DMS79 (cell line): ENCODE measurements at places on chromosomes 5 and 9.
A peak's percentile ranks its signal among the peaks of the same experiment; 100 is the strongest.

- no peak for DNase-seq
These were observed 43.9 kb downstream of the F2RL2 start for GRCh38 chr5:76579166-76579937.

- no peak for DNase-seq
These were observed 35.5 kb downstream of the GADD45G start for GRCh38 chr9:89640361-89640760.

DNA sequence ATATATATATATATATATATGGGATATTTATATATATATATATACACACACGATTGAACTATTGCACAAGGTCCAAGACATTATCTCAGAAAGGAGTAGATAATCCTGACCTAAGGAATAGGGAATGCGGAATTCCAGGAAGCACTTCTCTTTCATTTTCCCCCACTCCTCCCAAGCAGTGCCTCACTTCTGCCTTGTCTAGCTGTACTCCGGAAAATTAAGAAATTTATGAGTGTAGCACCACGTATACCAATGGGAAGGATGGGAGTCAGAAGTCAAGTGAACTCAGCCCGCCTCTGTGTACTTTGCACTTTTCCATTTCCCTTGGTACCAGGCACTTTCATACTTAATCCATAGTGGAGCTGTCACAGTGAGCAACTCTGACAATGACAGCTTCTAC, 10.9 kb downstream of the SLC36A1 start:
- DNase-seq: no peak

DNA sequence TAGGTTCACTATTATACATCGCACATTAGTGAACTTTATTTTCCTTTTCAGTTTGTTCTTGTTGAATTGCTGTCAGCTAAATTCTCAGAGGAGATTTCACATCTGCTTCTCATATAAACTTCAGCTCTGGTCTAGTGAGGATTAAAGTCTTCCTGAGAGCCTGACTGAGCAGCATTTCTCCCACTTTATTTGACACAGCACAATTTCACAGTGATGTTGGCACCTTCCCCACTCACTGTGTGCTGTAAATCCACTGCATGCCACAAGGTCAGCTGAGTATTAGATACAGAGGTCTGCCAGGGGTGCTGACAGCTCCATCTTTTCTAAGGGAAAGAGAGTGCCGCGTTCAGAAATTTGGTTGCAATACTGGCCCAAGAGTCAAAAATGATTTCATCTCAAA, 567.4 kb downstream of the PRR16 start:
- no peak for DNase-seq

DNA sequence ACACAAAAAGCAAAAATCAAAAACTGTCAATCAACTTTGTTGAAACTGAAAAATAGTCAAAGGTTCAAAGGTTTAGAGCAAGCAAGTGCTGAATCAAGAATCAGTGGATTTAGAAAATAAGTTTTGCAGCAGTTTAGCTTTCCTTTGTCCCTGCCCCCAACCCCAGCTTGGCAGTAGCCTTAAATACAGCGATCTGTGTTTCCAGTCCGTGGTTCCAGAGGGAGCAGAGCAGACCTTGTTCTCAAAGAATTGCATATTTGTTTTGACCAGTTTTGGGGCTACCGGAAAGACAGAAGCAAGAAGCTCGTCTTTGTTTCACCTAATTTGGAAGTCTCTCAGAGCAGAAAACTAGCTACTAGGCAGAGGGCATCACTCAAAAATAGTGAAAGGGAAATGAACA, 57.2 kb upstream of the PRDM9 start:
- no peak for DNase-seq

DNA sequence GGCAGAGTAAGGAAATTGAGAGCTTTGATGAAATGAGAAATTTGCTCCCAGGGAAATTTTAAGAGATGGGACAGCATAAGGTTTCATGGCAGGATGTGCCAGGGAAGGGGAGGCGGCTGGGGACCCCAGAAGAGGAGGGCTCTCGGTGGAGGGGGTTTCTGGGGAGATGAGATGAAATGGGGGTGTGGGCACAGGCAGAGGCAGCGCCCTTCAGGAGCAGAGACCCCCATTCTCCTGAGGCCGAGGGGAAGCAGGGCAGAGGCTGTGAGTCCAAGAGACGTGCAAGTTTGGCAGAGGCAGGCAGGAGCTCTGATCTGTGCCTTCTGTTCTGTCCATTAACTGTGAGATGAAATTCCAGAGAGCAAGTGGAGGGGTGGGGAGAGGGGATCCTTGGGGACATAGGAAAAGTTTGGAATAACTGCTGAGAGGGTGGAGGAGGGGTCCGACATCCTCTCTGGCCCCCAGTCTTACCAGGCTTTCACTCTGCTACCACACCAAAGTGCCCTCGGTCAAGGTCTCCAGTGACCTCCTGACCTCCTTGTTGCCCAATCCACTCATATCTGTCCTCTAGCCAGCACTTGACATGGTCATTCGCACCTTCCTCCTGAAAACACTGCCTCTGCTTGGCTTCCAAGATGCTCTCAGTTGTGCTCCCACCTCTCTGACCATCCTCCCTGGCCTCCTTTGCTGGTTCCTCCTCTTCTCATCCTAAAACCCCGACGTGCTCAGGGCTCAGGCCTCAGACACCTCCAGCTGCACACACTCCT, 108.1 kb upstream of the MVB12B start:
- no peak for DNase-seq

GRCh38 chr5:157993201-157993600, 134.3 kb upstream of the CLINT1 start:
- DNase-seq: no peak

GRCh38 chr5:130545291-130545690, 619.8 kb downstream of the HINT1 start:
- DNase-seq: no peak

DNA sequence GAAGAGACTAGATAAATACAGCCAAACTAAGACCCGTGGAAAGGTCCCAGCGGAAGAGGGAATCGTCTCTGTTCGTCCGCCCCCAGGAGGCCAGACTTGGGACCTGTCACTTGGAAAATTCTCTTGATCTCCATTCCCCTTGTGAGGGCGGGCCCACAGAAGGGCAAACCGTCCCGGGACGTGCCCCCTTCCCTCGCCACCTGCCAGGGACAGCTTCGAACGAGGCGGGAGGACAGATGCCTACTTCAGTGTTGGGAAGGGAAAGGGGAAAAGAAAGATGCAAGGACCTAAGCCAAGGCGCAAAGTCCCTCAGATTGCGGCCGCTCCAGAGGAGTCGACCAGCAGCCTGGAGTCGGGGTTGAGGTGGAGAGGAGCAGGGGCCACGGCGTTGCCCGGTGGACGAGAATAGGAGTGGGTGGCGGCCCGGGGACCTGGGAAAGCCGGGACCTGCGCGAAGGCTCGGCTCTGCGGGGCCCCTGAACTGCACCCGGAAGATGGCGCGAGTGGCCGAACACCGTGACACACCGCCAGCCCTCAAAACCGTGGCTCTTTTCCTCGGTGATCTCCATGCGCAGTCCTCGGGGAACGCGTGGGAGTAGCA, 4.4 kb upstream of the EBF1 start:
- DNase-seq: no peak

DNA sequence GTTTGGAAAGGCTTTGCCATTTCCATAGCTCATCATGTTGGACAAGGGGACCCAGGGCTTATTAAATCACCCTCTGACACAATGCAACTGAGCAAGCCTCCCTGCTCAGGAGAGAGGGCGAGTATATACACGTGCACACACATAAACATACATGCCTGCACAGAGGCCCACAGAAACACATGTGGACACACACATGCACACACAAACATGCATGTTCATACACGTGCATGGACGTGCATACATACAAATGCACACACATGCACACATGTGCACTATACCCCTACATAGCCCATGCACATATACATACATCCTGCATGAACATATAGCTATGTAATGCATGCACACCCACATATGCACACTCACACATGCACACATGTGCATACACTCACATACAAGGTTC, 99.5 kb upstream of the ALDH1B1 start:
- no peak for DNase-seq

DNA sequence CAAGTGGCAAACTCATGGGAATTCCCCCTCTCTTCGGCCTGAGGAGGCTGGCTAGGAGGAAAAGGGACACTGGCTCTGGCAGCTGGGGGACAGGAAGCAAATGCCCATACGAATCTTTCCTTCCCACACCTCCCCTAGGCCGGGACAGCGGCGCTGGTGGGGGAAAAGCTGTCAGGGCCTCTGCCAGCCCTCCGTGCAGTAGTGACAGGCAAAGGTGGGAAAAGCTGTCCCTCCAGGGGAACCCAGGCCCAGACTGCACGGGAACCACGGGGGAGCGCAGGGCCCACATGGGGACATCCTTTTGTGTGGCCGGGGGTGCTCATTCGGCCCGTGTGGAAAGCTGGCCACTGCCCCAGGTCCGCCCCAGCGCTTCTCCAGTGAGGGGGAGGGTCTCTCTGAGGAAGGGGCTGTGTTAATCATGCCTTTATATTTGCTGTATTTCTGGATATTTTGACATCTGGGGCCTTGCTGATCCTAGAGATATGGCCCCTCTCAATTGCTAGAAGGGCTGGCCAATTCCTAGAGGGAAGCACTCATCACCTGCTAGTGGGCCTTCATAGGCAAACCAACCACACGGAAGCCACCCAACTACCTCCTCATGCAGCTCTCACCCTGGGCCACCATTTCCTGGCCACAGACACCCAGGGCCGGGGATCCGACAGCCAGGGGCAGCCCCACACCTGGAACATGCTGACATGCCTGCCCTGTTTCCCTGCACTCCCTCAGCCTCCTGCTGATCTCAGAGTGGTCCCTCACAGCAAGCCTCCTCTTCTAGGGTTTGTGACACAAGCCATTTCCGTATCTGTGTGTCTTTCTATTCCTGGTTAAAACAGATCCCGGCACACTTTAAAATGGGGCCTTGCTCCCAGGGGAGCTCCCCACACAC, 138.8 kb downstream of the ROR2 start:
- DNase-seq: no peak

DNA sequence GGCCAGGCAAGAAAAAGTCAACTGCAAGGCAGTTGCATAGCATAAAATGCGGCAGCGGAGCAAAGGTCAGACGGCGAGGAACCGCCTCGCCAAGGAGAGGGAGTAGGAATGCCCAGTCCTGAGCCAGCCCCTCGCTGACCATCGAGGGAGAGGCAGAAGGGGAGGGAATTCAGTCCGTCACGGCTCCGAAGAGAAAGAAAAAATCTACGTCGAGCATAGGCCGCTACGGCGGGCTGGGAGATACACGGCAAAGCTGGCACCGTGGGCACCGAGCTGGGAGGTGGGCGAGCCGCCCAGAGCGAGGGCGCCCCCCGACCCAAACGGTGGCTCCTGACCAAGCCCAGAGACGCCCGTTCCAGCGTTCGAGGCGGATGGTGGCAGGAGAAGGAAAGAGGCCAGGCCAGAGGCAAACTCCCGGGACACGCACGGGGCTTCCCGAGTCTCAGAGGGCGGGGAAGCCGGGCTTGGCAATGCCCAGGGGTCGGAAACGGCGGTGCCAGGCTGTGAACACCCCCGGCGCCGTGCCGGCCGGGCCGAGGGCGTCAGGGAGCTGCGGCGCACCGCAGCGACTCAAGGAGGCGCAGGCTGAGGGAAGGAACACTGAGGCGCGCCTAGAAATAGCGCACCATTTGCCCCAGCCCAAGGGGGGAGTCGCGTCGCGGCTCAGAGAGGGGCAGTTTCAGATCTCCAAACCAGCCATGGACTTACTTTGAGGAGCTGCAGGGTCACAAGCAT, 518 bp downstream of the SPRY4 start:
- DNase-seq: no peak

DNA sequence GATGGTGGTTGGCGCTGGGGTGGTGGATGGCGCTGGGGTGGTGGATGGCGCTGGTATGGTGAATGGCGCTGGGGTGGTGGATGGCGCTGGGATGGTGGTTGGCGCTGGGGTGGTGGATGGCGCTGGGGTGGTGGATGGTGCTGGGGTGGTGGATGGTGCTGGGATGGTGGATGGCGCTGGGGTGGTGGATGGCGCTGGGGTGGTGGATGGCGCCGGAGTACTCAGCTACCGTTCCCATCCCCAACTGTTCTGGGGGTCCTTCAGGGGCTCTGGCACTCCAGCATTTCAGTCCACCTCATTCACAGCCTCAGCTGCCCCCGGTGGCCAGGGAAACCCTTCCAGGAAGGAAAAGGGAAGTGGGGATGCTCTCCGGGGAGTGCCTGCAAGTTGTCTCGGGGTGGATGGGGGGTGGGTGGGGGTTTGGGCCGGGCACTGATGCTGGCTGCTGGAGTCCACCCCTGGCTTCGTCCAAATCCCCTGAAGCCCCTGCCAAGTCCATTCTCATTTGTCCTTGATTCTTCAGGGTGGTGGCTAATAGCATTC, 147.3 kb upstream of the COL5A1 start:
- DNase-seq: no peak

DNA sequence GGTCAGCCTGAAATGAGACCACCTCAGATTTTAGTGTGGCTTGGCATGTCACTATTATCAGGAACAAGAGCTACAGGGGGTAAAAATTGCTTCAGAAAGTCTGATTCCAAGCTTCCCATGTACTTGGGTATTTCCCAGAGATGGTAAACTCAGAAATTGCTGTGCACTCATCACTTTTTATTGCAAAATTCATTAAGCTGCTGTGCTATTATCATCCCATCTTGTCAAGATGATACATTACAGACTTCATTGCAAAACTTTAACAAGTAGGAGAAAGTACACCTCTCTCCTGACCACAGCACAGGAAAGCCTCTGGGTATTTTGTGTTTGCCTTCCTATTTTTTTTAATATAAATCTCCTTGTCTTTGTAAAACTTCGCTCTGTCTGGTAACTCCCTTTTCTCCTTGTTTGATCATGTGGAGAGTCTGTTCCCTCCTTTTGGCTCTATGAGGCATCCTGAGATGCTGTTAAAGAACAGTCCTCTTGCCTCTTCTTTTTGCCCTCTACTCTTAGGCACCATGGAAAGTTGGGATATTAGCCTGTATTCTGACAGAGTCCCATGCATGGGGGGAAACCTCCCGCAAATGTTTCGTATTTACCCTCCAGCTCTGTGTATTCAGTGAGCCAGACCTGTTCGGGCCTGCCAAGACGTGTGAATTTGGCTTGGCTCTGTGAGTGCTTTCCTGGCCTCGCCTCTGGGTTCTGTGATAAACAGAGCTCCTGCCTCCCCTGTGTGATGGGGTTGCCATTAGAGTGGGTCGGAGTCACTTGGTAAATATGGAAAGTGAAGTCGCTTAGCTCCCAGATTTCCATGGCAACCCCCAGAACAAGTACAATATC, 260.7 kb downstream of the NR3C1 start:
- DNase-seq: peak; percentile 25

DNA sequence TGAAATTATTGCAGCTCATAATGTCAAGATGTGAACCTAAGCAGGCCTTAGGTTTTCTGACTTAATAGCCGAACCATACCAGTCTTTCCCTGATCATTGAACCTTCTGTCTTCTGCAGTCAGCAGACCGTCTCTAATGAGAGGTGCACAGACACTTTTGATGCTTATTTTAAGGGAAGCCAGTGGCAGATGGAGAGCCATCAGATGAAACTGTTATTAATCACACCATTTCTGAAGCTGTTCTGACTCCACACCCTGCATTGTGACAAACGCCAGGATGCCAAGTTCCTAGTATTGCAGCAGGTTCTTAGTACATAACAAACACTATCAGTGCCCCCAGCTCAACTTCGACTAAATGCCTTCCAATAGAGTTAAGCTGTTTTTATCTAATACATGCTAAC, 43.0 kb downstream of the PIK3R1 start:
- DNase-seq: no peak
